Cardiac muscle cell (in vitro differentiated cells and primary cell): ENCODE measurements at places on chromosomes 1 and 21.
A peak's percentile ranks its signal among the peaks of the same experiment; 100 is the strongest.

GRCh38 chr1:183812128-183812527 lies 7.2 kb downstream of the RGL1 start:
- no peaks in the 10 kb centered on the region for H3K36me3 ChIP-seq
- H3K4me3 ChIP-seq: no peak overlapping the region
- DNase-seq: no peak
- H3K27me3 ChIP-seq: no peaks in the 10 kb centered on the region

DNA sequence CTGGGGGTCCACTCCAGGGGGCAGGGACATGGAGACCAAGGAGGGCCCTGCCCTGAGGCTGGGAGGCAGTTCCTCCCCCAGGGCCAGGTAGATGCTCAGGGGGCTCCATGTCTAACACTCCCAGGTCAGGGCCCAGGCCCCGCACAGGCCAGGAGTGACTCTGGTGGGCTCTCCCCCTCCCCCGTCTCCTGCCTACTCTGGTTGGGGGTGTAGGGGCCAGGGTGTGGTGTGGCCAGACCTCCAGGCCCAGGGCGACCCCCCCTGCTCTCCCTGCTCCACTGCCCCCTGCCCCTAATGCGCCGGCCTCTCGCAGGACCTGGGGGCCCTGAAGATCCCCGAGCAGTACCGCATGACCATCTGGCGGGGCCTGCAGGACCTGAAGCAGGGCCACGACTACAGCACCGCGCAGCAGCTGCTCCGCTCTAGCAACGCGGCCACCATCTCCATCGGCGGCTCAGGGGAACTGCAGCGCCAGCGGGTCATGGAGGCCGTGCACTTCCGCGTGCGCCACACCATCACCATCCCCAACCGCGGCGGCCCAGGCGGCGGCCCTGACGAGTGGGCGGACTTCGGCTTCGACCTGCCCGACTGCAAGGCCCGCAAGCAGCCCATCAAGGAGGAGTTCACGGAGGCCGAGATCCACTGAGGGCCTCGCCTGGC lies 19.7 kb upstream of the CCDC27 start:
- DNase-seq: peak; percentile 24
- H3K27ac ChIP-seq: no peak overlapping the region
- H3K4me1 ChIP-seq: no peaks in the 10 kb centered on the region
- peaks cover 8% of the 10 kb centered on the region for H3K36me3 ChIP-seq

DNA sequence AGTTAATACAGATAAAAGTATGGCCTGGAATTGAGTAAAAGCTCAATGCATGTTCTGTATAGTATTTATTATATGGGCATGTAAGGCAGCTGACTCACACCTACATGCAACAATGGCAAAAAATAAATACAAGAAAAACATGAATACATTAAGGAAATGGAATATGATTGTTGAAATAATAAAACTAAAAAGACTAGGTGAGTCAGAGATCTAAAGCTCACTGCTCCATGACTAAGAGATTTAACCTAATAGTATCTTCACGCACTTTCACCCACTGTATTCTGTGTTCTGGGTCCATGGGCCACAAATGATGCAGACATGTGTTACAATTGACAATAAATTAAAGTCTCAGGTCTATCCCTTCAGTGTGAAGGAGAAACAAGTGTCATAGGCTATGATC lies 607.0 kb downstream of the AGBL4 start:
- no peak overlapping the region for H3K4me3 ChIP-seq
- no peaks in the 10 kb centered on the region for H3K36me3 ChIP-seq
- no peak overlapping the region for H3K27ac ChIP-seq
- no peak for DNase-seq

DNA sequence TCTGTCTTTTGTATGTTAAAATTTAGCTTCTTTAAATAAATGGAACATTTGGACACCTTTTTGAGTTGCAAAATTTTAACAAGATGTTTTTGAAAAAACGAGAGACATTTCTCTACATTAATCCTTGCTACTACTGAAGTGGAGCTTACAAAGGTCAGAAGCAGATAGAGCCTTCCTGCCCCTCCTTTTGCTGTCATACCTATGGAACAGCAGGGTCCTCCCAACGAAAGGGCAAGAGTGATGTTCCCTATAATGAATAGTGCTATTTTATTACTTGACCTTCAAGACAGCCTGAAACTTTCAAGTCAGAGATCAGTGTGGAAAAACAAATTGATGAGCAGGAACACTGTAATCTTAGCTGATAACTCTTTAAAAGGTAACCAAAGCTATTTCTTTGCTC lies 1538.9 kb downstream of the PLA2G4A start:
- H3K27ac ChIP-seq: no peak overlapping the region
- no peak for DNase-seq
- H3K27me3 ChIP-seq: no peaks in the 10 kb centered on the region

DNA sequence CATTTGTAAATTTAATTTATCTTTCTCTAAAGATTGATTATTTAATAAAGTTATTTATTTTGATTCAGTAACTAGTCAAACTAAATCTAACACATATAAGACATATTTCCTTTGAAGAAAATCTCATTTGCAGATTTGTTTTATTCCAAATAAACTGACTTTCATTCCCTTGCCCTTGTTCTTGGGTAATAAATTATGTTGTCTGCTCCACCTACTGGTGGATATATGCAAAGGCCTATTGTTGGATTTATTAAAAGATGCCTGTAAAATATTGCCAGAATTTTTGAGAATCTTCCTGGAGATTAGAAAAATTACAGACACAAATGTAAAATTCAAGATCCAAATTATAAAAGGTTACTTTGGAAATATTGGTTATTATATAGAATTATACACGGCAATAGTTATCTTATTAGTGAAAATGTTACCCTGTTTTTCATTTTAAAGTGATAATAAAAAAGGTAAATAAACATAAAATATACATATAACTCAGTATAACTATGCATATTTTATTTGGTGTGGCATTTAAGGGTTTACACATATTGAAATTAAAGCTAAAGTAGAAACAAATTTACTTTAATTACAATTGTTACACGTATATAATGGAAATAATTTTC lies 116.1 kb downstream of the SPATA17 start:
- H3K4me3 ChIP-seq: no peak overlapping the region
- H3K27ac ChIP-seq: no peak overlapping the region
- peak; percentile 43 for DNase-seq
- H3K27me3 ChIP-seq: no peaks in the 10 kb centered on the region
- H3K4me1 ChIP-seq: no peaks in the 10 kb centered on the region
- H3K36me3 ChIP-seq: no peaks in the 10 kb centered on the region

GRCh38 chr1:30532621-30533020 lies 190.8 kb downstream of the MATN1 start:
- no peak overlapping the region for H3K27ac ChIP-seq
- no peaks in the 10 kb centered on the region for H3K27me3 ChIP-seq
- H3K4me3 ChIP-seq: no peak overlapping the region
- no peak for DNase-seq
- H3K4me1 ChIP-seq: peaks cover 6% of the 10 kb centered on the region

DNA sequence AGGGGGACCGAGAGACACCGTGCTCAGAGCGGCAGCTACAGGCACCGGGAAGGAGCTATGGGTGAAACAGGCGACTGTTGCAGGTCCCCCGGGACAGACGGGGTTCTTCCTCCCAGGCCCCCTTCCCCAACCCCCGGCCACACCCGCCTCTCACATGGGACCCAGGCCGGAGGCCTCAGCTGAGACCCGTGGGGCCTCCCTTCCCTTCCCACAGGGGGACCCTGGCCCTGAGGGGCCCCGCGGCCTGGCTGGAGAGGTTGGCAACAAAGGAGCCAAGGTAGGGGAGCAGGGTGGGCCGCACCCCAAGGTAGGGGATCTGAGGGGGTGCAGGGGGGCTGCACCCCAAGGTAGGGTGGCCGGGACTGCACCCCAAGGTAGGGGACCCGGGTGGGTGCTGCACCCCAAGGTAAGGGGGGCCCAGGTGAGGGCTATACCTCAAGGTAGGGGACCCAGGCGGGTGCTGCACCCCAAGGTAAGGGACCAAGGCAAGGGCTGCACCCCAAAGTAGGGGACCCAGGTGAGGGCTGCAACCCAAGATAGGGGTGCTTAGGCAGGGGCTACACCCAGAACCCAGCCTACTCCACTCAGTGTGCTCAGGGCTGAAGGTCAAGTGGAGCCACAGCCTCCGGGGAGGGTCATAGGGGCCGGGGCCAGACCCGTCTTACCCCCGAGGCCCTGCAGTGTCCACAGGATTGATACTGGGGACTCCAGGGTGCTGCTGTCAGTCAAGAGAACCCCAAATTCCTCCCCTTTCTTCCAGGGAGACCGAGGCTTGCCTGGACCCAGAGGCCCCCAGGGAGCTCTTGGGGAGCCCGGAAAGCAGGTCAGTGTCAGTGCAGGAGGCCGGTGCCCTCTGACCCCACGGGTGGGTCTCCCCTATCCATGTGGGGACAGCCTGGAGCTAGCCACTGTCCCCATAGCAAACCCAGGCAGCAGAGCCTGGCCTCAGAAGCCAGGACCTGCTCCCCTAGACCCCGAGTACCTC lies 22.7 kb downstream of the COL6A2 start:
- H3K4me3 ChIP-seq: no peak overlapping the region
- no peaks in the 10 kb centered on the region for H3K4me1 ChIP-seq
- no peaks in the 10 kb centered on the region for H3K27me3 ChIP-seq

DNA sequence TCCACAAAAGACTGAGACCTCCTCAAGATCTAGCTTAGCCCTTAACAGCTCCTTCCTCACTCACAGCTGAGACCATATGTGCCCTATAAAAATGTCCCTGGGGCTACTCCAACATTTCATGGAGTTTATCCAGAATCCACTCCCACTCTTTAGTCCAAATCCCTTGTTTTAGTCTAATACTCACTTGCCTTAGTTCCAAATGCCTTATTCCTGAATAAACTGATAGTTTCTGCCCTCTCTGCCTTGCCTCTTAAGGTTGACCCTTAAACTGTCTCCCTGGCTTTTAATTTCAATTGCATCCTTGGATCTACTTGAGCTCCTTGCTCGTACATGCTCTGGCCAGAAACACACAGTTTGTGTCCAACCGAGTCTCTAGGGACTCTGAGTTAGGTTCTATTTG lies 47.3 kb upstream of the LYPLAL1 start:
- H3K36me3 ChIP-seq: no peaks in the 10 kb centered on the region
- H3K4me3 ChIP-seq: no peak overlapping the region
- peak; percentile 47 for DNase-seq
- no peaks in the 10 kb centered on the region for H3K27me3 ChIP-seq
- H3K27ac ChIP-seq: no peak overlapping the region
- H3K4me1 ChIP-seq: no peaks in the 10 kb centered on the region

- H3K4me3 ChIP-seq: peak overlapping the region; percentile 67
- no peak for DNase-seq
- no peaks in the 10 kb centered on the region for H3K36me3 ChIP-seq
Measured at GRCh38 chr1:94820936-94821335, 779 bp downstream of the SLC44A3 start.

DNA sequence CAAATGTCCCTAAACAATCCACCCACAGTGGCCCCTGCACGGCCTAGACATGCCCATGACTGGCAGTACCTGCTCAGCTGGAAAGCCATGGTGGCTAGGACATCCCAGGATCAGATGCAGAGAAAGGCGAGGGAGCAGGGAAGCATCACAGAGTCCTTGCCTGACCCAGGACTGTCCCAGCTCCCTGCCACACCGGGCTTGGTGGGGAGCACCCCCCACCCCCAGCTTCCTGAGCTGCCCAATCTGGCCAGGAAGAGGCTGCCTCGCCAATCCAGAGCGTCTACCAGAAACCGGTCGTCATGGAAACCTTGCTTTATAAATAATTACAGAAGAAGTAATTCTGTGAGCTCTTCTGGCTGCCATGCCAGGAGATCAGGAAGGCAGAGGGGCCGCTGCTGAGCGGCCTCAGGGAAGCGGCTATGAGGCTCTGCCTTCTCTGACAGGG lies 34.8 kb downstream of the ACOT7 start:
- H3K27me3 ChIP-seq: no peaks in the 10 kb centered on the region
- DNase-seq: no peak
- peak overlapping the region; percentile 81 for H3K27ac ChIP-seq
- peaks cover 16% of the 10 kb centered on the region for H3K4me1 ChIP-seq
- no peaks in the 10 kb centered on the region for H3K36me3 ChIP-seq

GRCh38 chr1:40309374-40310128 lies 7.5 kb downstream of the COL9A2 start:
- H3K36me3 ChIP-seq: no peaks in the 10 kb centered on the region
- no peak overlapping the region for H3K27ac ChIP-seq
- H3K4me1 ChIP-seq: no peaks in the 10 kb centered on the region
- no peaks in the 10 kb centered on the region for H3K27me3 ChIP-seq

DNA sequence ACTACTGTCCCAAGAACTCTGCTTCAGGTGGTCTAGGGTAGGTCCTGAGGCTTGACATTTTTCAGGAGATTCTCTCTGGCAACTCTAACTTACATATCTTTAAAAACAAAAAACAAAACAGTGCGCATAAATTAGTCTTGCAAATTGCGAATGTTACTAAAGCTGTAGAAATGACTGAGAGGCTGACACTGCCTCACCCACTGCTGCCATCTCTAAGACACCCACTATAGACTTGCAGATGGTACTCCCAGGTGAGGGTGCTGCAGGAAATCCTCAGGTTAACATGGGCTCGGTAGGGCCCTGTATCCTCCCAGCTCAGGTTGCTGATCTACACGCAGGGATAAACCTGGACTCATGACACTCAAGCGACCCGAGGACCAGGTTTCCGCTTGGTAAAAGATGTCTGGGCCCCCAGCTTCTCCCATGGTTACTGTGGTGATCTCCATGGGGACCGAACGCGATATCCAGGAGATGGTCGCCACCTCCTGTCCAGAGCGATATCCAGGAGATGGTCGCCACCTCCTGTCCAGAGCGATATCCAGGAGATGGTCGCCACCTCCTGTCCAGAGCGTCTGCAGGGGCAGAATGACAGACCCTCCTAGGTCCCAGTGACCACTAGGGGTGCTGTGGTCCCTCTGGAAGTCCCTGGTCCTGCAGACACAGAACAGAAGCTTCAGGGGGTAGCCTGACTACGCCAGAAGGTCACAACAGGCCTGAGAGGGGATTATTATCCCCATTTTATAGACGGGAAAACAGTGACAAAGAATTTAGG lies 16.2 kb upstream of the LY9 start:
- H3K36me3 ChIP-seq: no peaks in the 10 kb centered on the region
- no peak overlapping the region for H3K4me3 ChIP-seq
- DNase-seq: no peak
- no peaks in the 10 kb centered on the region for H3K4me1 ChIP-seq
- H3K27me3 ChIP-seq: peaks cover 4% of the 10 kb centered on the region

DNA sequence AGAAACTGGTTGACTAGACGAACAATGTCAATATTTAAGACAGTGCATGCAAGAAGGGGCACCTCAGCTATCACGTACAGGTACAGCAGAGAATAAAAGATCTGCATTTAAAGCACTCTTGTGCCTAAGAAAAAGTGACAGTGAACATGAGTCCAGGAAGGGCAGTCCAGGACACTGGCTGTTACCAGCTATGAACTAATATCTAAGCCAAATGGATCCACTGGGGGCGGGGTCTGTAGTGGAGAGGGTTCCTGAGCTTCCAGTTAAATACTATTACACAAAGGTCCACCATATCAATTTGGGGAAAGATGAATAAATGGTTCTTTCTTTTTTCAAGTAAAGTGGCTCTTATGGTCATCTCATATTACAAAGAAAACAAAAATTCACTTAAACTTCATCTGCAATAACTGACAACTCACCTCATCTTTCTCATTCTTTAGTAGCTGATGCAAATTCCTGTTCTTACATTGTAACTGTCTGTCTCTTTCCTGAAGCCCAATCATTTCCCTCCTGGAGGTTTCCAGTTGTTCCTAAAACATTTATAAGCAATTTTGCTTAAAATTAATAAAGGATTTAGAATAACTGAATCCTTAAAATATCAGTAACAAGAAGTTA lies 24.5 kb downstream of the SSX2IP start:
- peaks cover 17% of the 10 kb centered on the region for H3K36me3 ChIP-seq
- peak; percentile 21 for DNase-seq
- H3K4me1 ChIP-seq: no peaks in the 10 kb centered on the region
